ENCODE measurements at places on chromosomes 5 and 9.

GRCh38 chr9:21096901-21097255 is 19.1 kb upstream of the IFNB1 start:
- no peak for DNase-seq

GRCh38 chr9:12889402-12890106 is 114.7 kb downstream of the LURAP1L start:
- DNase-seq, result no peak

GRCh38 chr9:125161284-125161918 is 18.1 kb upstream of the SCAI start:
- DNase-seq, result no peak

- no peak for DNase-seq
These were observed 409.6 kb upstream of the PAPPA start for GRCh38 chr9:115743709-115744605.

DNA sequence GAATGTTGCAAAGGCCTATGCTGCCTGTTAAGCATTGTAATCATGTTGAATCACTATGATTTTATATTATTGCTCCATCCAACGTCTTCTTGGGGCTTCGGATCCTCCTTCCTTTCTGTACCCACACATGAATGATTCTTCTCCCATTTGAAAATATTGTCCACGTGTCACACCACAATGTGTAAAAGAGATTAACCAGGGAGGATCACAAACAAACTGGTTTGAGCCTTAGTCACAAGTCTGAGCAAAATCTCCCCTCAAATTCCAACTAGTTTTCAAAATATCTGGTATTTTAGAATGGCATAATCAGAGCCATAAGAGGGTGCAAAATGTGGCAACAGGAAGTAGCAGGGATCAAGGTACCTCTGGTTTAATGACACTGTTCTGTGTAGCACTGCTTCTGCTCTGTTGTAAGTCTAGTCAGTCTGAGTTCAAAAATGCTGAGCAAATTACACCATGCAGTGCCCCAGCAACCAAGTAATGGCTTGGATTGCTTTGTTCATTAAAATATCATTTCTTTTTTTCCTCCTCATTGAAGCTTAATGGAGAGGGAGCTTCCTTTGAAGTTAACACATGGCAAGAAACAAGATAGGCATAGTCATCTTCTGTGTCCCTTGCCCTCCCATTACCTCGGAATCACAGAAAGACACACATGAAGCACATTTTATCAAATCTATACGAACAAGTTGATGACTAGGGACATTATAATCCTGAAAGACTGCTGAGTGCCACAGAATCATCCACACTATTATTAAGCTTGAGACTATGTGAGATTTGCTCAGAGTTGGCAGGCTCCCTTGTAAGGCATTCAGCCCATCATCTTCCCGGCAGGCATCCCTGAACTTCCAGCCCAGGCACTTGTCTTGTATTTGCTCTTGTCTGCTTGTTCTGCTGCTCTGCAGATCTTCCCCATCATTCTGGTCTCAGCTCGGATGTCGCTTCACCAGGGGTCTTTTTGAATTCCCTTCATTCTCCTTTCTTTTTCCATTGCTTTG is 102.0 kb upstream of the PRLR start:
- no peak for DNase-seq

- no peak for DNase-seq
These were observed 24.8 kb downstream of the TSPAN17 start for GRCh38 chr5:176671890-176672747.

DNA sequence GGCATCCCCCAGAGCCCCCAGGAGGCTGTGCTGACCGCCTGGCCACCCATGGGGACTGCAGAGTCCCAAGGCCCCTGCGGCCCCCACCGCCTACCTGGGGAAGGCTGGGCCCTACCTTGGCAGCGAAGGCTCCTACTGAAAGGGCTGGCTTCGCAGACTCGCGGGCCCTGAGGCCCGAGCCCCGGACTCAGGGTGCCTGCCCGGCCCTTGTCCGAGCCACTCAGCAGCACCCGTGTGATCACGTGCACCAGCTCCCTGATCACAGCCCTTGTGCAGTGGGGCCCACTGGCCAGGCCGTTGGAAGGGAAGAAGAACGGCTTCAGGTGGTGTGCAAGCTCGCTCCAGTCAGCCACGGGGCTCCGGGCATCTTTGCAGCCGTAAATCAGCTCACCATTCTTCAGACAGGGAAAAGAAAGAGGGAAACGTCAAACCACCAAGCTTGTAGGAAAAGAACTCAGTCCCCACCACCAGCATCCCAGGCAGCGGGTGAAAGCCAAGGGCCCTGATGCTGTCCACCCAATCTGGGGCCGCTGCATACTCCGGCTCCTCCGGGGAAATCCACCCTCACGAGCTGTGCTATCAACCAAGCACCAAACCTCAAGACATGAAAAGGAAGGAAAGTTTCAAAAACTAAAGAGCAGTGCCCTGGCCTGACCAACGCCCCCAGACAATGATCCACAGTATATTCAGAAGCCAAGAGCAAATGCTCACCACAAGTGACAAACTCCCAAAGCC is 31.9 kb downstream of the IPPK start:
- DNase-seq, result no peak

DNA sequence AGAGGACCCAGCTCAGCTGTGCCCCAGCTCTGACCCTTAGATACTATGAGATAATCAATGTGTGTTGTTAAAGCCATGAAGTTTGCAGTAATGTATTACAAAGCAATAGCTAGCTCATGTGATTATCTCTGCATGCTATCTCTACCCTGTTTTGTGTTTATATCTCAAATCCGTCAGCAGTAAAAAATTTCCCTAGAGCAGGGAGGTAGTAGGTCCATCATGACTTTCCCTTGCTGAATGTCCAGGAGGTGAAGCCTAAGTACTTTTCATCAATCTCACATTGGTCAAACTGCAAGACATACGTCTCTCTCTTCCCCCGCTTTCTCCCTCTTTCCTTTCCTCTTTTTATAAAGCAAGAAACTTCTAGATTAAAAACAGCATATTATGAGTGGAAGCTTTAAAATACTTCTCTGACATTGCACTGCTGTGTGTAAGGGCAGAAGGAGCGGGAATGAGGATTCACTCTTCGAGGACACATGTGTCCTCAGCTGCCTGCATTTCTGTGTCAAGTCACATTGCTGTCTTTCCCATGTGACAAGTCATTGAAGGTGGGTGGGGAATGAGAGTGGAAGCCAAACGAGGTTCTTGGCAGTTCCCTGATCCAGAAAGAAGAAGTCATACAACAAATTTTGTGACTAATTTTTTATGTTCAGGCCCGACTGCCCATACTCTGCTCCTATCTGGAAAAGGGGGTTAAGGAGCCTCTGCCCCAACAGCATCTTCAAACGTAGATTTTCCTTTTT is 93.1 kb upstream of the RETREG1 start:
- DNase-seq, result no peak

- no peak for DNase-seq
These were observed 181.7 kb upstream of the RIOK2 start for GRCh38 chr5:97364731-97365130.

GRCh38 chr5:160152287-160152686 is 33.0 kb upstream of the PWWP2A start:
- DNase-seq, result no peak

GRCh38 chr5:51181208-51181894 is 201.9 kb upstream of the ISL1 start:
- no peak for DNase-seq
